ENCODE measurements at places on chromosomes 4 and X.

- DNase-seq: no peak
Observed at GRCh38 chrX:40845331-40845911, 110.1 kb upstream of the MED14 start.

- no peak for DNase-seq
Observed at GRCh38 chrX:150212672-150213480, 150.2 kb upstream of the MAMLD1 start.

- DNase-seq: no peak
Observed at GRCh38 chrX:152821145-152821765, 9.3 kb downstream of the CETN2 start.

GRCh38 chrX:100445593-100445992 is 35.5 kb upstream of the PCDH19 start:
- DNase-seq: no peak

DNA sequence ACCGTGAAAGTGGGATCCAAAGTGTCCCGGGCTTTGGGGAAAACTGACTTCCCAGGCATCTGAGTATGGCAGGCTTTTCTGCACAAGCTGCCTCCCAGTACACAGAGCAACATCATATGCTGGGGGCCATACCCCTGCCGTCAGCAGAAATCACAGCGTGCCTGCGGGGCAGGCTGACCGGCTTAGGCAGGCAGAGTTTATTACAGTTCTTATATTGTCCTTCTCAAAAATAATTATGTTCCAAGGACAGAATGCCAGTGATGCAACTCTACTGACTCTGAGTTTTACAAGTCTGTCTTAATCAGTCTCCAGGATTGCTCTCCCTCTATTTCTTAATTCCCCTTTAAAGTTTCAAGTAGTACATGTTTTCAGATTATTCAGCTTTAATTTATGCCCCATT is 37.0 kb downstream of the IL21 start:
- no peak for DNase-seq

DNA sequence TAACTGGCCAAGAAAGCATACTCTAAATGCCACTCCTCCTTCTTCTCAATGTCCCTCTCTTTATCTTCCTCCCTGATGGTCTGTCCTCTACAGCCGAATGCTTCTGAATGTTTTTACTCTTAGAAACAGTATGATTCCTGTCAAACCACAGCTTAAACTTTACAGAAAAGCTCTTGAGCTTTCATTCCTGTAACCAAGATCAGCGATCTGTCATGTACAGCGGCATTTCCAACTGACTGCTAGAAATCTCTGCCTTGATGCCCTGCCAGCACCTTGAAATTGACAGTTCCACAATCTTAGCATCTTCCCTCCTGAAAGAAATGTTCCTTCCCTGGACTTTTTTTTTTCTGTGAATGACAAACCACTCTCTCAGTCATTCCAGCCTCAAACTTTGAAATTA is 11.5 kb upstream of the GATB start:
- no peak for DNase-seq

DNA sequence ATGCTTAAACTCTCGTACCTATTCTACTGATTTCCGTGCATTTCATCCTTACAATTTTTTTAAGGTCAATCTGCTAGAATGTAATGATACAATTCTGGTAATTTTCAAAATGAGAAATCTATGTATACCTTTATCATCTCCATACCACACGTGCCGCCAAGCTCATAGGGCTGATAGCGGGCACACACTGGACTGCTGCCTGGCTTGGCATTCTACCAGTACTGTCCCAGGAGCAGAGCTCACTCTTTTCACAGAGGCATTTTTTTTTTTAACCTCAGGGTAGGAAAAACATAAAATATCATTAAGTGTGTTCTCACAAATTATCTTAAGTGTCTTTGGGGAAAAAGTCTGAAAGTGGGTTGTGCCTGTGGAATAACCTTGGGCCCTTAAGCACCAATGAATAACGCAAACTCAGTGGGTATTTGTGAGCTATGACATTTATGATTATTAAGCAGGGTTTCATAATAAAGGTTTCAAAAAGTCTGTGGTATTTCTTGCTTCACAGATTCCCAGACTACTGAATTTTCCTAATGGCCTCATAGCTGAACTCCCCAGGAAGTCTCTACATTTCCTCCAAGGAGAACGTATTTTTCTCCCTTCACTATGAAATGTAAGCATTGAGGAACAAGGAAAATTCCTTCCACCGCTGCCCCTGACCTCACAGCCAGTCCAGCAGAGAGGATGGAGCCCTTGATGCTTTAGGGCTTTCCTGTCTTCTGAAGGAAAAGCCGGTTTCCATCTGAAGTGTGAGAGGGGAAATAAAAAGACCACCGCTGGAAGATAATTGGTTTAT is 125.2 kb downstream of the ELOVL6 start:
- no peak for DNase-seq

GRCh38 chr4:137519406-137519805 is 12.9 kb downstream of the PCDH18 start:
- DNase-seq: no peak

DNA sequence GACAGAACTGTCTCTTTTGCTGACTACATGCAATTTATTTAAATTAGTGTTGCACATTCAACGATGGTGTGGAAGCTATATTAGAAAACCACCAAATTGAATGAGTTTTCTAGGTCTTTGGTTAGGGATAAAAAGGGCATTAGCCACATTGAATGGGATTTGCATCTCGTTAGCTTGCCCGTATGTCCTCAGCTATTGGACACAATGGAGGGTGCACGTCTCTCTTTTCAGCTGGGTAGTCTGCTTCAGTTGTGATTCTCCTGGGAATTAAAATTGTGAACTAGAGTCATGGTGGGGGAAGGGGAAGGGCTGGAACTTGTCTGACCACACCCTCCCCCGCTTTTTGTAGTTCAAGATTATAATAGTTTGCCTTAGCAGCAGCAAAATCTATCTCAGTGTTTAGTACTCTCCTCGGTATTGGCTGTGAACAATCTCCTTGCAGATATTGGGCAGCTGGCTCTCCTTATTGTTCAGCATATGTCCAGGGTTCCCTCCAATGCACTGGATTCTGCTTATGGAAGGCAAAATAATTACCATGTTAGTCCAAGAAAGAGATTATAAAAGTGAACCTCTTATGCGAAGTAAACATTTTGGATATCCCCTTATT is 23.3 kb downstream of the TRIM2 start:
- DNase-seq: no peak

GRCh38 chr4:120177603-120178002 is 111.0 kb upstream of the MAD2L1 start:
- DNase-seq: no peak

GRCh38 chrX:57899064-57899463 is 11.2 kb downstream of the ZXDA start:
- DNase-seq: no peak

GRCh38 chr4:56042225-56042624 is 93.5 kb downstream of the CEP135 start:
- DNase-seq: no peak

- DNase-seq: no peak
Observed at GRCh38 chrX:5306654-5307121, 922.0 kb downstream of the NLGN4X start.

DNA sequence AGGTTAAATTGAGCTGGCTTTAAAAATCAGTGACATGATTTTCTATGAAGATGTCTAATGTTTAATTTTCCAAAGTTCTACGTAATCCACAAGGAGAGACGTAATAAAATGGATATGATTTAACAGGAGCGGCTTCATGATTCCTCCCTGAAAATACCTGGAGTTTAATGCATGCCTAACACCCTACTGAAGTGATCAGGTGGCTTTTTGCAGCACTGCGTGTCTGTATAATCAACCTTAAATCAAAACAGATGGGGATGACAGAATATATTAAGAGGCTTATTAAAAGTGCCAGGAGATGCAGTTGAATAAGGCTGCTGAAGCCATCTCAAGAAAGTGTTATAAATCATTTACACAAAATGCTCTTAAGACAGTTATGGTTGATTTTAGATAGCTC is 112.4 kb upstream of the TLR3 start:
- no peak for DNase-seq

DNA sequence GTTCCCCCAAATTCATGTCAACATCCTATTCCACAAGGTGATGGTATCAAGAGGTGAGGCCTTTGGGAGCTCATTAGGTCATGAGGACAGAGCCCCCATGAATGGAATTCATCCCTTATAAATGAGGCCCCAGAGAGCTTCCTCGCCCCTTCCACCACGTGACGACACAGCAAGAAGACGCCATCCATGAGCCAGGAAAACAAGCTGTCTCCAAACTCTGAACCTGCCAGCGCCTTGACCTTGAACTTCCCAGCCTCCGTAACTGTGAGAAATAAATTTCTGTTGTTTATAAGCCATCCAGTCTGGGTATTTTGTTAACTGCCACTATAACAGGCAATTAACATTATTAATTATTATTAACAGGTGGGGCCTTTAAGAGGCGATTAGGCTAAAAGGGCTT is 5.8 kb downstream of the AGA start:
- DNase-seq: no peak

DNA sequence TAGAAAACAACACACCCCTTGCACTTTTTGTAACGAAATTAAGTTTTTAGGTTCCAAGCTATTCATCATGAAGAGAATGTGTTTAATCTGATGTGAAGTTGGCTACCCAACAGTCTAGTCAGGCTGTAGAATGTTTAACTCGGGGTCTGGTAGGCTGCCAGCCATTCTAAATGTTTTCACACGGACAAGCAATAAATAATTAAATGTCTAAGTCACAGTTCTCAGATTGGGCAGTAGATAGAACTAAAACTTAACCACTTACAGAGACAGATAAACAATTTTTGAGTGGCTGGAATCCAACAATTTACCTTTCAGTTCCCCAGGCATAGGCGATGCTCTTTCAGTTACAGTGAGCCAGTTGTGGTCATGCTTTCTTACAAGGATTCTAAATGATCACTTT is 66.5 kb downstream of the CHIC2 start:
- no peak for DNase-seq

GRCh38 chr4:61202638-61203435 is 2.7 kb downstream of the ADGRL3 start:
- DNase-seq: no peak

- no peak for DNase-seq
Observed at GRCh38 chr4:98242538-98242937, 18.6 kb upstream of the RAP1GDS1 start.

DNA sequence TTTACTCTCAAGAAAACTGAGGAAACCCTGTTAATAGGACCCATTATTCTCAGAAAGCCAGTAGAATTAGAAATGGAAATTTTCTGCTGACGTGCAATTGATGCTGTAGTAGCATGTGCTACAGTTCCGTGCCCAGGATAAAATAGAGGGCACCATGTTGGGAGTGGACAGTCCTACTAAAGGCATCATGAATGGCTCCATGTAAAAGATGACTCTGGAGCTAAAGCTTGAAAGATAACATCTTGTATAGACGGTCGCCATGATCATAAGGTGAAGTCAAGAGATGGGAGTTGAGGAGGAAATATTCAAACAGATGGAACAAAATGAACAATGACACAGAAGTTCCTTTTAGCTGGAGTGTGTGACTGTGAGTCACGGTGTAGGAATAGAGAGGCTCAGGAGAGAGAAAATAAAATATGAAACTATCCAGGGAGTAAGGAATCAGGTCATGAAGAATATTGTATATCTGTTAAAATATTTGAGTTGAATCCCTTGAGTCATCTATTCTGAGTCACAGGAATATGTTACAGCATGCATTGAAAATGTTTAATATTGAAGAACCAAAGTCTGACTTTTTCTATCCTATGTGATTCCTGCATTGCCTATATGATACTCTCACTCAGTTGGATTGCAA is 31.8 kb downstream of the ANXA10 start:
- no peak for DNase-seq

GRCh38 chrX:118761939-118762707 is 34.7 kb downstream of the IL13RA1 start:
- no peak for DNase-seq

- DNase-seq: no peak
Observed at GRCh38 chrX:39581411-39581810, 516.3 kb downstream of the BCOR start.

GRCh38 chr4:3860061-3860912 is 94.1 kb downstream of the ADRA2C start:
- DNase-seq: no peak

DNA sequence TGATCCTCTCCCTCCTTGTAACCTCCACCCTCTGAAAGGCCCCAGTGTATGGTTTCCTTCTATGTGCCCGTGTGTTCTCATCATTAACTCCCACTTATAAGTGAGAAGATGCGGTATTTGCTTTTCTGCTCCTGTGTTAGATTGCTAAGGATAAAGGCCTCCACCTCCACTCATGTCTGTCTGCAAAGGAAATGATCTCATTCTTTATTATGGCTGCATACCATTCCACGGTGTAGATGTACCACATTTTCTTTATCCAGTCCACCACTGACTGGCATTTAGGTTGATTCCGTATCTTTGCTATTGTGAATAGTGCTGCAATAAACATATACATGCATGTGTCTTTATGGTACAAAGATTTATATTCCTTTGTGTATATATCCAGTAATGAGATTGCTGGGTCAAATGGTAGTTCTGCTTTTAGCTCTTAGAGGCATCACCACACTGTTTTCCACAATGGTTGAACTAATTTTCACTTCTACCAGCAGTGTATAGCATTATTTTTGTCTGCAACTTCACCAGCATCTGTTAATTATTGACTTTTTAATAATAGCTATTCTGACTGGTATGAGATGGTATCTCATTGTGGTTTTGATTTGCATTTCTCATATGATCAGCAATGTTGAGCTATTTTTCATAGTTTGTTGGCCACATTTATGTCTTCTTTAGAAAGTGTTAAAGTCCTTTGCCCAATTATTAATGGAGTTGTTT is 1030.9 kb downstream of the FSTL5 start:
- no peak for DNase-seq

DNA sequence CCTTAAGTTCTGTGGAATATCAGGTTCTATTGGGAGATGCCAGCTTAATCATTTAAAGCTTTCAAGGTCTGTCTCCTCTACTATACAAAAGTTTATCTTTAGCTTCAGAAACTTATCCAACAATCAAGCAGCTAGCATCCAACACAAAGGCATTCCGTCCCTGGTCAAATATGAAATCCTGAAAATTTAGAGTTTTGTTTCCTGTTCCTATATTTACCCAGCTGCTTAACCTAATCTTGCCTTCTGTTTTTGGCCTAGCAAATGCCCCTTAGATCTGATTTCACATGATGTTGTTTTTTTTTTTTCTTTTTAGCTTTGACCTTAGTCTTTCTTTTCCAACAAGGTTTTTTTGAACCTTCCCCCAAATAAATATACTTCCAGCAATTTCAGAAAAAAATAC is 33.8 kb downstream of the FAM13A start:
- no peak for DNase-seq

DNA sequence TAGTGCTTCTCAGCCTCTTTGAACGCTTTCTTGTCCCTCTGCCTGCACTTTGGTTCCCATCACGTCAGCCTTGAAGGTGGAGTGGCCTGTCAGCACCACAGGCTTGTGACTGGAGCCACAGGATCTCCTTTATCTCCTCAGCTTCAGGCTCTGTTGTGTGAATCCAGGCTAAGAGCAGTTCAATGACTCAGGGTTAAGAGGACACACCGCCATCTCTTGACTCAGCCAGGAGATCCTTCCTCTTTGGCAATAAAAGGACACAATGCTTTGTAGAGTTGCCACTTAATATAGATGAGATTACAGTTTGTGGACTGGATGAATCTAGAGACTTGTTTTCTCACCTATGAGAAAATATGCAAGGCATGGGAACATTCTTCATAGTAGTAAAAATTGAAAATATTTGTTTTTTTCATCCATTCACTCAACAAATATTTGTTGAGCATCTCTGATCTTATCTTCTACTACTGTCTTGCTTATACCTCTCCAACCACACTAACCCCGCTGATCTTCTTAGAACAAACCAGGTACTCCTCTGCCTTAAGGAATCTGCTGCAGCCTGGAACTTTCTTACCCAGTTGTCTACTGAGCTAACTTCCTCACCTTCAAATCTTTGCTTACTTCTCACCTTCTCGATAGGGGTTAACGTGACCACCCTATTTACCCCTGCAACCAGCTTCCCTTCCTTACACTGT is 62.3 kb downstream of the UCHL1 start:
- no peak for DNase-seq

All from GM12864 (cell line).